ENCODE measurements at places on chromosomes 13 and 19. TPM values are rescaled to one million over a fixed set of nuclear protein-coding genes. Genes with fewer than 3 reads are reported as not detected.

DNA sequence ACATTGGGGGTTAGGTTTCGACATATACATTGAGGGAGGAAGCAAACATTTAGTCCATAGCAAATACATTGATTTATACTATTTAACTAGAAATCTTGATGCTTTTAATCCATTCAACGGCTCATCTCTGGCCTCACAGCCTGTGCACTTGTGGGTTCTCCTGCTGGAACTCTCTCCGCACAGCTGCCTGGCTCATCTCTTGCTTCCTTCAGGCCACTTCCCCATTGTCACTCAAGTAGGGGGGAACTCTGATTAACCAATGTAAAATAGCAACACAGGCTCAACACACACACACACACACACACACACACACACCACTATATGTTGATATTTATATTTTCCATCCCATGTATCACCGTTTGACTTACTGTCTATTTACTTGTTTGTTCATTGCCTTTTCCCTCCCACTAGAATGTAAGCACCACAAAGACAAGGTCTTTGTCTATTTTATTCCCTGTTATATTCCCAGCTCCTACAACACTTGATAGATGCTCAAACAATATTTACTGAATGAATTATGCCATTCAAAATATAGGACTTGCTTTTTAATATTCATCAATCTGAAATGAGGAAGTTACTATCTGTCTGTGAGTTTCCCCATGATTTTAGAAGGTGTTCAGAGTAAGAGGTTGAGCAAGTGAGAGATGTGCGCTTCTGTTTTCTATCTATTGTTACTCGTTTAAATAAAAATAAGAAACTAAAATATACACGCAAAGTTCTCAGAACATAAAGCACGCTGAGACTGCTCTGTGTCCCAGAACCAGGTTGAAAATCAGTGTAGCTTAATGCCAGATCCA is 29.8 kb upstream of the PABPC3 start:
- no peaks in the 10 kb centered on the region for H3K36me3 ChIP-seq
- H3K4me1 ChIP-seq = no peaks in the 10 kb centered on the region
- H3K27me3 ChIP-seq = peaks cover 62% of the 10 kb centered on the region
- H3K27ac ChIP-seq = no peak overlapping the region
- no peak for DNase-seq

The TNPO2 gene
- polyA plus RNA-seq = 2.6 TPM

- no peaks in the 10 kb centered on the region for H3K4me1 ChIP-seq
- no peaks in the 10 kb centered on the region for H3K36me3 ChIP-seq
- DNase-seq = no peak
- no peaks in the 10 kb centered on the region for H3K27me3 ChIP-seq
- no peak overlapping the region for H3K4me3 ChIP-seq
Measured at GRCh38 chr13:108033800-108034707, 181.3 kb downstream of the LIG4 start.

- H3K4me1 ChIP-seq = peaks cover 76% of the 10 kb centered on the region
- peak overlapping the region; percentile 100 for H3K27ac ChIP-seq
- no peak for DNase-seq
- no peaks in the 10 kb centered on the region for H3K27me3 ChIP-seq
- peak overlapping the region; percentile 41 for H3K4me3 ChIP-seq
- H3K36me3 ChIP-seq = no peaks in the 10 kb centered on the region
Measured at GRCh38 chr19:14368011-14368513, 13.2 kb upstream of the ADGRE5 start.

DNA sequence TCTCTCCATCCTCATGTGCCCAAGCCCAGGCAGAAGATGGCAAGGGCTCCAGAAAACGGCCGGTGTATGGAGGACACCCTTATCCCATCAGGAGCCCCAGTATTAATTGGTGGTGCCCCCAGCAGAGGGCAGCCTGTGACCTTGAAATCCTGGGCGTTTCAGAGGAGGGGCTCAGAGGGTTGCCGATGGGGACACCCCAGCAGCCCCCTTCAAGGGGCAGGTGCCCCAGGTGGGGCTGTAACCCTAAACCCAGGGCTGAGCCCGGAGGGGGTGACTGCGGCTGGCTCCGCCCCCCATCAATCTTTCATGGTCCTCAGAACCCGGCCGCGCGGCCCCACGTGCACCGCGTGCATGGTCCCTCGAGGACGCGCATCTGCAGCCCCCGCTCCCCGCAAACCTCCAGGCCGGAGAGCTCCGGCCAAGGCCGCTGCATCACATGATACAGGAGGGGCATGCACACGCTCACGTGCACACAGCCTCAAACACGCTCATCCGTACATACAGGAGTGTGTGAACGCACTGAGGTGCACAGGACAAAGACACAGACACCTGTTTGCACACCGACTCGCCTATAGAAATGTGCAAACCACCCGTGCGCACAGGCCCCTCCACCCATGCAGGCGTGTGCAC is 949 bp downstream of the RAB3A start:
- H3K27ac ChIP-seq = peak overlapping the region; percentile 74
- DNase-seq = peak; percentile 33
- peaks cover 27% of the 10 kb centered on the region for H3K36me3 ChIP-seq
